ENCODE measurements at places on chromosomes 16 and 17.

DNA sequence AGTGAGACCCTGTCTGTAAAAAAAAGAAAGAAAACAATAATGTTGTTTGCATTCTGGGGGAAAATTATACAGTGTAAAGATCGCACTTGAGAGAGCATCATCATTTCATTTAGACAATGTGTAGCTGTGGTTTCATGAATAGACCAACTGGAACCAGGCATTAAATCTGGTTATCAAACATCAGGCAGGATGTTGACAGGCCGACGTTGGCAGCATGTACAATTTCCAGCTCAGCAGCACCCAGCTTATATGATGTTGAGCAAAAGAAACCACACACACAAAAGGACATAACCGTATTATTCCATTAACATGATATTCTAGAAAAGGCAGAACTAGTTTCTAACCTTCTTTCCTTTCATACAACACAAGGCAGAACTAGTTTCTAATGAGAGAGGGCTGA is 5.8 kb downstream of the MARVELD3 start:
- no peak for DNase-seq

- no peak for DNase-seq
Measured at GRCh38 chr16:82016263-82016662, 5.0 kb upstream of the SDR42E1 start.

- no peak for DNase-seq
Measured at GRCh38 chr16:57091975-57092785, at the start of gene CPNE2. CPNE2 (plus strand) TSS chr16:57092583; CDS start chr16:57110743, 18,160 bp downstream.

GRCh38 chr17:49401971-49402611 is 12.6 kb downstream of the PHB1 start:
- DNase-seq = no peak

- DNase-seq = no peak
Measured at GRCh38 chr16:57137043-57137442, 44.7 kb downstream of the CPNE2 start.

DNA sequence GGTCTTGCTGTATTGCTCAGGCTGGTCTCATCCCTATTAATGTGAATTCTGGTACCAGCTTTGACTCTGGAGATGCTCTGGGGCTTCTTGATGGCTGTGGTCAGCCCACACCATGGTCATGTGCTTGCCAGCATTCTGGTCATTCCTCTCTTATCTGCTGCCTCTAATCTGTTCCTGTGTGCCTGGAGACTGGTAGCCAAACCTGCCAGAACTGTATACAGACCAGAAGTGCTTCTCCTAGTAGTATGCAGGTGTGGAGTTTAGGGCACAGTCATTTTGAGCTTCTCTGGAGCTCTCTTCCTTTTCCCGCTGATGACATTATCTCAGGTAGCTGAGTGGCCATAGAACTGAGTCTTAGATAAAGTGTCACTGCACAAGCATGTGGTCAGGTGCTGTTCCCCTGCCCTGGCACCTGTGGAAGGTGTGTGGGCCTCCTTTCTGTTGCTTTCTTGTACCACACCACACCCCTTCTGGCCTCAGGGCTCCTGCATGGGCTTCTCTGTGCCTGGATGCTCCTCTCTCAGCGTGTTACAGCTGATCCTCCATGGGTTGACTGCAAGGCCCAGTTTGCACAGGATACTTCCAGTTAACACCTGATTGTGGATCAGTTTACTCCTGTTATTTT is 162.7 kb downstream of the SPECC1 start:
- DNase-seq = no peak

GRCh38 chr17:55576237-55576995 is 65.2 kb upstream of the SMIM36 start:
- no peak for DNase-seq

DNA sequence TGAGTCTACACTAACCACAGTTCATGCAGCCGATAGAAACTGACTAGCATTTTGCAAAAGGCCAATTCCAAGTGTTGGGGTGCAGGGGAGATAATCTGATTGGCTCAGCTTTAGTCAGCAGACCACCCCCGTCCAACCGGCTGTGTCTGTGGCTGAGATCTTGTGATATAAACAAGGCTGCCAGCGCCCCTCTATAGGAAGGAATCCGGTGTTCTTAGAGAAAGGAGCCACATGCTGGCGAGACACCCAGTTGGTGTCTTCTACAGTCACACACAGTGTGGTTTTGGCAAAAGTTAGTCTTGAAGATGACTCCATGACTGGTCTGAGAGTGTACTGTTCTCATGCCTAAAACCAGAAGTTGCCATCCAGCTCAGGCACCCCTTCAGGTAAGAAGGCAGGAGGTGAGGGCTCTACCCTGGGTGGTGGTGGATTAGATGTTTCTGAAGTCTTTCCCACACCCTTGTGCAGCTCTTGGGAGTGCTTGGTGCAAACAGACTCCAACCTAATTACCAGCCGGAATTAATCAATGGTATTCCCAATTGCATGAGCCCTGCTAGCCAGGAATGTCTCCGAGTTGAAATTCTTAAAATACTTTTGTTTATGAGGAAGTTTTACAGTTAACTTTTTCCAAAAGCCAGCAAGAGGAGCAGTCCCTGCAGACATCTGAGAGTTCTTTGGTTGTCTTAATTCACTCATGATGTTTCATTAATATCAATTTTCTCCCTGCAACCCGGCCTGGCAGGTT is 172.3 kb upstream of the IRX6 start:
- no peak for DNase-seq

DNA sequence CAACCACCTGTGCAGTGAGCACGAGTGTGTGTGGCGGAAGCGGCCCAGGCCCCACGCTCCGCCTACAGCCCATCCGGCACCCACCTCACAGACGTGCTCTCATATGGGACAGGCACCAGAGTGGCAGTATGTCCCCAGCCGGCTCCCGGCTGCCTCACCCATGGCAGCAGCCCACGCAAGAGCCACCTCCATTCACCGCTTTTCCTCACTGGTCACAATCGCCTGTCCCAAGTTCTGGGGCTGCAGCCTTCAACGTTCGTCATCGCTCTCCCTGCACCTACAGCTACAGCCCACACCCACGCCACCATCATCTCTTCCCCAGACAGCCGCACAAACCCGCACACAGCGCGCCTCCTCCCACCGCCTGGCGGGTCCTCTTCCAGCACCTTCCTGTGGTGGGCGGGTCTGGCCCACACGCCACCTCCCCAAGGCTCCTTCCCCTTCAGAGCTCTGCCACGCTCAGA is 17.5 kb upstream of the TRAP1 start:
- no peak for DNase-seq

GRCh38 chr17:49287481-49287880 is 56.9 kb upstream of the PHOSPHO1 start:
- DNase-seq = no peak

GRCh38 chr16:85781695-85782370 is 17.5 kb downstream of the EMC8 start:
- DNase-seq = no peak

GRCh38 chr16:79962962-79963361 is 362.4 kb upstream of the MAF start:
- DNase-seq = no peak

GRCh38 chr16:50719401-50720337 is 22.2 kb upstream of the CYLD start:
- DNase-seq = no peak
